COR-L47 (cell line): ENCODE measurements at places on chromosomes 2 and 18.

- DNase-seq, result no peak
Measured at GRCh38 chr2:190533175-190533967, 1.2 kb downstream of the NEMP2 start.

DNA sequence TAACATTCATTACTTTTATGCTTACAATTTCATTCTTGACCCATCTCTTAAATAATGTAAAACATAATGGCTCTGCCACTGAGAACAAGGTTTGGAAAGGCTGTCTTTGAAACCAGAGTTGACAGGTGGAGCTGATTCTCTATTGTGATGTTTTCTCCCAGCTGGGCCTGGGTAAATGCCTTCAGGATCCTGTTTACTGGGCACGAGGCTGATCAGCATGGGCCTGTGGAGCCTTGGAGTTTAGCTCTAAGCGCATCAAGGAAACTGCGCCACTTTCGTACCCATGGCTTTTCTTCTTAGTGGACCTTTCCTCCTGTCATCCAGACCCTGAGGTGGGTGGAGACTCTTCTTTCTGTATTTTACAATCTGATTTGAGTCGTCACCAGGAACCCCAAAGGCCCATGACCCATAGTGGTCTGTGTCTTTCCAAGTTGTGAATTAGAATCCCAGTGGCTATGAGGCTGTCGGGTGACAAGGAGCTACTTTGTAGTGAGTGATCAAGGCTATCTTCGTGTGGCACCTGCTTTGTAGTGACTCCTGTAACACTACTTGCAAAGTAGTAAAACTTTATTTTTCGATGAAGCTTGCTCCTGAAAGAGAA is 123.1 kb downstream of the LPIN1 start:
- no peak for DNase-seq

GRCh38 chr18:60746919-60747318 is 374.3 kb upstream of the MC4R start:
- no peak for DNase-seq

- no peak for DNase-seq
Measured at GRCh38 chr2:236766850-236767249, 197.2 kb downstream of the ACKR3 start.
